ENCODE measurements at places on chromosomes 3 and 15.

DNA sequence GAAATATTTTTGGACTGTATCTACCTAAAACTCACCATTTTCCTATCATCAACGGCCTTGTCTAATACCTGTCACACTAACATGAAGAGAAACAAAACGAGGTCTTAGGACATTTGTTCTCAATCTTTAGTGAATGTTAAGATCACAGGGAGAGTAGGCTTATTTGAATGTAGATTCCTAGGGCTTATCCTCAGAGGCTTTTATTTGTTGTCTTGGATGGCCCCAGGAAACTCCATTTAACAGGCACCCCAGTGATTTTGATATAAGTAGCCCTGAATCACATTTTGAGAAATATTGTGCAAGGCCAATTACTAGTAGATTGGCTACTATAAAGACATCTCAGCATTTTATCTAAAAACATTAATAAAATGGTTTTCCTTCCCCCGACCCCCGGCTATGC is 367.4 kb downstream of the GAP43 start:
- no peak for DNase-seq

GRCh38 chr15:67119238-67119846 is 53.9 kb downstream of the SMAD3 start:
- no peak for DNase-seq

GRCh38 chr15:62711691-62712454 is 330.7 kb upstream of the TPM1 start:
- no peak for DNase-seq

DNA sequence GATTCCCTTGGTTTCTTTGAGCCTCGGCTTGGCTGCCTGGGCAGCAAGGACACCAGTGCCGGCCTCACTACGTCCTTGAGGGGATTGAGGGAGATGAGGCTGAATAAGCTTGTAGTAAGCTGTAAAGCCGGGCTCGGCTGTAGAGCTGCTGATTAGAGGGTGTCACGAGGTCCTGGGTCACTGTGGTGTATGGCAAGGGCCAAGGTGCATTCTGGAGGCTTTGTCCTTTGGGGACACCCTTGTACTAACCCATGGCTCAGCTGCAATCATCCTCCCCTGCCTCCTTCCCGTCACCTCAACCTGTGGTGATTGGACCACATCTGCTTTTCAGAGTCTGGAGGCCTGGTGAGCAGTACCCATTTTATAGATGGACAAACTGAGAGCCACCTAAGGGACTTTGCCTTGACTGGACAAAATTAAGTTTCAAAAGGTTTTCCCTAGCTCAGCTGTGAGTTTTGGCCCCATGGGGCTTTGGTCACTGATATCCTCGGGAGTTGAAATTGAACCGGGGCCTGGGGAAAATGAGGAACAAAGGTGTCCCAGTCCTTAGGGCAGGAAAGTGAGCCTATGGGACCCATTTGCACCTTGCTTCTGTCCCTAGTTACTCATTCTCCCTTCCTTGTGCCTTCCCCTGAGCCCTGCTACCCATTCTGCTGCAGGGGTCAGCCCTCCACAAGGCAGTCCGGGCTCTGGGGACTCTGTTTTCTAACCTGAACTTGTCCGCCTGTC is 2.4 kb downstream of the SLC6A6 start:
- DNase-seq: no peak

GRCh38 chr3:40978442-40978841 is 220.9 kb upstream of the CTNNB1 start:
- DNase-seq: no peak

- DNase-seq: no peak
These were observed 149.9 kb downstream of the OR4M2 start for GRCh38 chr15:22229990-22230819.

DNA sequence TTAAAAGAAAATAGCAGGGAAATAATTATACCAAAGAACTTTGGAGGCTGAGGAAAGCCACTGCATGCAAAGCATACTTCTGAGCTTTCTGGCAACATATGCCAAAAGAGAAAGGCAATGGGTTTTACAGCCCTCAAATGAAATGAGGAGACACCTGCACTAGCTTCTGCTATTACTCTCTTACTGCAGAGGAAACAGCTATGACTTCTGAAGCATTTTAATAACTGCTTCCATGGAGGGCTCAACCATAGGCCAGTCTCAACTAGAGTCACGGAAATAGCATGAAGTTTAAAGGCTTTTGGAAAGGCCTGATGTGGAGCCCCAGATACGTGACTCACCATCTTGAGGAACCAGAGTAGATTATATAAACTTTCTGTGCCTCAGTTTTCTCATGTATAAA is 114.8 kb downstream of the OXNAD1 start:
- DNase-seq: no peak

GRCh38 chr3:97901313-97902248 is 70.7 kb downstream of the RIOX2 start:
- DNase-seq: no peak

- DNase-seq: no peak
These were observed 144.8 kb downstream of the ARPP21 start for GRCh38 chr3:35784169-35784568.

GRCh38 chr15:74799255-74799855 is 13.3 kb upstream of the LMAN1L start:
- DNase-seq: no peak

DNA sequence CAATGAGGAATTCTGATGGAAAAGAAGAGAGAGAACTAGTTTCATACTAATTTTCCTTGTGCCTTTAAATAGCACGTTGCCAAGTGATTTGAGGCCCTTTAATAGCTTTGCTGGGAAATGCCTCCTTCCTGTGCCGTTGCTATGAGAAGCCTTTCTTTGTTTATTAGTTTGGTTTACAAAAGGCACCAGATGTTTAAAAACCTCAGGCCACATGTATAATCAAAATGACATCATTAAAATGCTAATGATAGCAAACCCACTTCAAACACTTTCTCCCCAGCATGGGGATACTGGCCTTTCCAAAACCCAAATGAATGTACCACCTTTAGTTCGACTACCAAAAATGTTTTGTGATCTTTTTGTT is 50.0 kb upstream of the TBC1D23 start:
- no peak for DNase-seq

GRCh38 chr3:46298871-46299607 is 54.9 kb upstream of the CCR2 start:
- no peak for DNase-seq

GRCh38 chr3:111943533-111943932 is 35.3 kb upstream of the ABHD10 start:
- no peak for DNase-seq

GRCh38 chr15:72420576-72420975 is 22.5 kb downstream of the TMEM202 start:
- DNase-seq: no peak

GRCh38 chr3:100927775-100928174 is 65.4 kb downstream of the ABI3BP start:
- DNase-seq: no peak

DNA sequence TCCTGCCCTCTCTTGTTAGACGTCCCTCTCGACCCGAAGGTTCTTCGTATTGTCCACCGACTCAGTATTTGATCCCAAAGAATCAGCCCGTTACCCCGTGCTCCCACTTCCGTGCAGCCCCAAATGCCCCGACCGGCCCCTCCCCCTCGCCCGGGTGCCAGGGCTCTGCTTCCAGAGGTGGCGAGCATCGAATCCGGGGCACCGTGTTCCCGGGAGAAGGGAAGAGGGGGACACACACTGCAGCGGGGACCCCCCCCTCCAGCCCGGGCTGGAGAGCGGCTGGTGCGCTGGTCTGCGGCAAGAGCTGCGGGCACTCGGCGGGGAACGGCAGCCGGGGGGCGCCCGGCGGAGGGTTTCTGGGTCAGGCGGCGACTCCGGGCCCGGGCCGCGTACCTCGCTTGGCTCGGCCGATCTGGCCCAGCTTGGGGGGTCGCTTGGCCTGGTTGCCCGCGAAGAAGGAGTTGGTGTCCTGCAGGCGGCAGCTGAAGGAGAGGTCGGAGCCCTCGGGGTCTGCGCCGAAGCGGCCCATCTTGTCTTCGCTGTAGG is 556 bp downstream of the CAMK2N2 start:
- DNase-seq: no peak

DNA sequence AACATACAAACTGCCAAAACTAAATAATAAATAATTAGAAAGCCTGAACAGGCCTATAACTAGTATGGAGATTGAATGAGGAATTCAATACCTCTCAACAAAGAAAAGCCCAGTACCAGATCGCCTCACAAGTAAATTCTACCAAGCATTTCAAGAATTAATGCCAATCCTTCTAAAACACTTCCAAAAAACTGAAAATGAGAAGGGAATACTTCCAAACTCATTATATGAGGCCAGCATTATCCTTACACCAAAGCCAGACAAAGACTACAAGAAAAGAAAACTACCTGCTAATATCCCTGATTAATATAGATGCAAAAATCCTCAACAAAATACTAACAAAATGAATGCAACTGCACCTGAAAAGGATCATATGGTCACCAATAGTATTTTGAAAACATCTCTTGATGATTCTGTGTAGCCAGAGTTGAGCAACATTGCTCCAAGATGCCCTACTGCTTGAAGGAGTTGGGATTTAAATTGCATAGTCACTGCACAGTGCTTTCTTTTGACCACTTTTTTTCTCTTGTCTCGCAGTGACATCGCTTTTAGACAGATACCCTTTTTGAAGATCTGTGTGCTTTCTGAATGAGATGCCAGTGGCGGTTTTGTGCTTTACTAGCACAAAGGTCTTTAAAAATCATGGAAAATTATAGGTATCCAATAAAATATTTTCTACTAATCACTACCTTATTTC is 487.2 kb upstream of the RASGRP1 start:
- no peak for DNase-seq

DNA sequence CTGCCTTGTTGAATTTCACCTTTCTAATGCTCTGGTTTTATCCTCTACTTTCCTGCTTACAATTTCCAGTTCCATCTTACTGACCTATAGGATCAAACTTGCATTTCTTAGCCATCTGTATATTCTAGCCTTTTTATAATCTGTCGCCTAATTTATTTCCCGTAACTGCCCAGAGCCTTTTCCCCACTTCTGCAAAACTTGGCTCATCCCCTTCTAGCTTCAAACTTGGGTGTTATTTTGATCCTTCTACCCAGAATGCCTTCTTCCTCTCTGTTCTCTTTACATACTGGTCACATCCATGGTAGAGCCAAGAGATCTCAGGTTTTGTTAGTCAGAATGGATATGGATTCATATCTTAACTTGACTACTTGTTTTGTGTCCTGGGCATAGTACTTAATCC is 2.6 kb downstream of the SACM1L start:
- no peak for DNase-seq

- no peak for DNase-seq
These were observed 23.3 kb downstream of the LRRC2 start for GRCh38 chr3:46542801-46543201.

GRCh38 chr3:71551311-71551919 is 32.1 kb downstream of the FOXP1 start:
- DNase-seq: no peak

DNA sequence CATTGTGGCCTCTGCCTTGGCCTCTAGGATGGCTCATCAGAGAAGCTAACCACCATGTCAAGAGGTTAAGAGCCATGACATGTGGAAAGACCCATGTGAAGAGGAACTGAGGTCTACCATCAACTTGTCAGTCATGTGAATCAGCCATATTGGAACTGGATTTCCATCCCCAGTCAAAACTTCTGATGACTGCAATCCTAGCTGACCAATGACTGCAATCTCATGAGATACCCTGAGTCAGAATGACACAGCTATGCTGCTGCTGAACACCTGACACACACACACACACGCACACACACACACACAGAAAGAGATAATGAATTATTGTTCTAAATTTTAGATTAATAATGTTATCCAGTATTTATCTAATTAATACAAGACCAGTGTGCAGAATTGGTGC is 337.5 kb upstream of the LMCD1 start:
- DNase-seq: no peak

DNA sequence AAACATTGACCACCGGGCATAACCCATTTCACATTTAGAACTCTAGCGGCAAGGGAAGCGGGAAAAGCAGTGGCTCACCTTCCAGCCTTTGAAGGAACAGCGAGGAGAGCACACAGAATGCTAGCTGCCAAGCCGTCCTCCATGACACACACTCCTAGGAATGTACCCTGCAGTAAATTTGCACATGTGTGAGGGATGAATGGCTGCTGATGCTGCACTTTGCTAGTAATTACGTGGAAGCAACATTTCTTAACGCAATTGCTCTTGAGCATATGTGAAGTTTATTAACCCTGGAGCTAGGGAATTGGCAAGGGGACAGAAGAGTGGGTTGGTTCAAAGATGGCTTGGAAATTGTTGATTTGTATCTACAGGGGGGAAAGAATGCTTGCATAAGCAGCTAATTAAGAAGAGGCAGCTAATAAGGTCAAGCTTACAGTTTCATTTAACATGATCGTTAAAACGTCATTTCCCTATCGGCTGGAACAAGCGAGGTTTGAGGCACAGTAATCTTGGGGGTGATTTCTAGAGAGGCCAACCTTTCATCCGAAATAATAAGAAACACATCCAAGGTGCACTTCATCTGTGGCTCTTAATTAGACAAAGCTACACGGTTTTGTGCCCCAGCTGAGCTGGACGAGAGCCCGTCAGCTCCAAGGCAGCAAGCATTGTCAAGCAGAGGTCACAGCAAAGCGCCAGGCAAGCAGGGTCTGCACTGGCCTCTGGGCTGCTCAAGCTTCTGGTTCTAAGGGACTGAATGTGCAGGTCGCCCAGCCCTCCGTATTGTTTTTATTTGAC is 123.4 kb downstream of the CHSY1 start:
- DNase-seq: no peak

GRCh38 chr3:186281176-186281575 is 80.9 kb downstream of the DGKG start:
- no peak for DNase-seq

- no peak for DNase-seq
These were observed 112.5 kb upstream of the MLF1 start for GRCh38 chr3:158458464-158458863.

- DNase-seq: peak; percentile 85
These were observed 54.5 kb upstream of the UBE2E1 start for GRCh38 chr3:23751212-23751723.

- no peak for DNase-seq
These were observed 1.9 kb downstream of the TNIK start for GRCh38 chr3:171458071-171458863.

GRCh38 chr15:65666257-65666656 is 44.5 kb downstream of the SLC24A1 start:
- DNase-seq: no peak

DNA sequence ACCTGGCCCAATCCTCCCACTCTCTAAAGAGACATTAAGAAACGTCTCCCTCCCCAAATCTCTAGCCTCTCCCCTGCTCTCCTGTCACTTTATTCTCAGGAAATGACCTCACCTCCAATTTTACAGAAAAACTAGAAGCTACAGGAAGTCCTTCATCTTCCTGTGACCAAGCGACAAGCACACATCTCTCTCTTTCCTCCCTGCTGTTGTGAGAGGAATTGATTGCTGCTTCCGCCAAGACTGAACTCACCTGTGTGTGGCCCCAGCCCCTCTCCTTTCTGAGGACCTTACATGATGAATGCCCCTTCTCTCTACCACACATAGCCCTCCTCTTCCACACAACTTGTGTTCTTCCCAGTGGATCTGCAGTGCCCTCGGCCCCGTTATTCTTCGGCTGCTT is 18.2 kb downstream of the DNAJB8 start:
- no peak for DNase-seq

- no peak for DNase-seq
These were observed 30.8 kb upstream of the EOMES start for GRCh38 chr3:27752926-27753325.

Data from NCI-H2227 treated with DMSO at 0.1 percent for 48 hours (cell line).